ENCODE measurements at places on chromosomes 6 and 20. TPM values are rescaled to one million over a fixed set of nuclear protein-coding genes. Genes with fewer than 3 reads are reported as not detected.

The C6orf58 gene
- not detected for total RNA-seq

The RFX6 gene
- total RNA-seq, result not detected

The ENPP5 gene
- 0.12 TPM for total RNA-seq

The GSTA1 gene
- total RNA-seq, result not detected

The CCM2L gene
- not detected for total RNA-seq

The LRRC73 gene
- 0.24 TPM for total RNA-seq
